ENCODE measurements at places on chromosomes 3 and 15. TPM values are rescaled to one million over a fixed set of nuclear protein-coding genes. Genes with fewer than 3 reads are reported as not detected.

GOLGA8R gene
- total RNA-seq = 1.9 TPM

CCR3 gene
- not detected for total RNA-seq

KIF15 gene
- total RNA-seq = 12.7 TPM

ZBTB47 gene
- 16.2 TPM for total RNA-seq

CD200R1 gene
- not detected for total RNA-seq

GADL1 gene
- 0.45 TPM for total RNA-seq

C3orf20 gene
- total RNA-seq = under 0.01 TPM
